ENCODE measurements at places on chromosomes 12 and 14.
A peak's percentile ranks its signal among the peaks of the same experiment; 100 is the strongest.

- no peak for DNase-seq
Observed at GRCh38 chr14:73935666-73936065, 14.2 kb downstream of the FAM161B start.

DNA sequence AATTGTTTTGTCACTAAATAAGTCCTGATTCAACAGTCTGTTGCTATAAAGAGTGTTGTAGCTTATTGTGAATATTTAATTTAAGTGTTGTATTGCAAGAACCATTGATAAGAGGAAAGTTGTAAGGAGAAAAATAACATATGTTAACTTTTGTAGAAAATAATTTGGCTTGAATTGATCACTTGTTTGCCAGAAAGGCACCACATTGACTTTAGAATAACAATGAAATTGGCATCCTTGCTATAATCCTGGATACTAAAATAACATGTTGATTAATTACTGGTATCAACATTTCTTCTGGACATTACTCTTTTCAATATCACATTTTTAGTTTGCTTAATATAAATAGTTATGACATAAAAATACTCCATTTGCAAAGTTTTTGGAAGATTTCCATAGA is 159.0 kb downstream of the MGAT4C start:
- no peak for DNase-seq

DNA sequence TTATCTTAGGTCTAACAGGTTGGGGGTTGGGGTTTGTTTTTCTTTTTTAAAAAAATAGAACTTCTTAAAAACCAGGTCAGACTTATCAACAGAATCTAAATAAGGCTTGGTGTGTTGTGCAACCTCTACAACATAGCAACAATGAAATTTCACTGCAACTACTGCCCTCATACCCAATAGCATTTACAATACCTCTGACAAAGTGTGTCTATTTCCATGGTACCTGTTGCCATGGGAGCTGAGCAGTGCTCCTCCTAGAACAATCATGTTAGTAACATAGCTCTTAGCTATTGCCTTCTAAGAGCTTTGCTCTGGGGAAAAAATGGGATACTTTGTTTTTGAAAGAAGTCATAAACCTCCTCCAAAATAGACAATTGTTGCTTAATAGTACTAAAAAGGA is 103.3 kb upstream of the CCDC175 start:
- no peak for DNase-seq

DNA sequence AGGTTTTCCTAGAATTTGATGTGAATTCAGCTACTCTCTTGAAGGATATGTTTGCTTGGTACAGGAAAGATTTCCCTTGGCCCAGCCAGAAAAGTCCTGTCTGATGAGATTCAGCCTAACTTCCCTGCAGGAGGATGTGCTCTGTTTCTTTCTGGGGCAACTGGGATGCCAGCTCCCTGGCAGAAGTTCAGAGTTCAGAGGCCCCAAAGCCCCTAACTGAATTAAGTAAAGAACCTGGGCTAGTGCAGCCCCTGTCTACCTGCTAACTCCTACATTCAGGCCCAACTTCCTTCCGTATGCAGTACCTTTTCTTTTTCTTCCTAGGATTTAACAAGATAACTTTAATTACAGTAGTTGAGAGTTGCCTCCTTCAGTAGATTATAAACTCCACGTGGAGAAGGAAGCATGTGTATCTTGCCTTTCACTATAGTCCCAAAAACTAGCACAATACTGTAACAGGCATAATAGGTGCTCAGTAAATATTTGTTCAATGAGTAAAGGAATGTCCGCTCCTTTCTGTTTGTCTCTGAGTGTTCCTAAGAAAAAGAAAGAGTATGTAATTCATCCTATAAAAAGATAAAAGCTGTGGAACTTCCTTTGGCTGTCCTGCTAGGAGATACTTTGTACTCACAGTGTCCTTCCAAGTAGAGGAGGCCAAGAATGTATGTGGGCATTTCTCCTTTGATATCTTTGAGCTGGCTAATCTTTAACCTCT is 141.0 kb downstream of the SLC8A3 start:
- DNase-seq: no peak

DNA sequence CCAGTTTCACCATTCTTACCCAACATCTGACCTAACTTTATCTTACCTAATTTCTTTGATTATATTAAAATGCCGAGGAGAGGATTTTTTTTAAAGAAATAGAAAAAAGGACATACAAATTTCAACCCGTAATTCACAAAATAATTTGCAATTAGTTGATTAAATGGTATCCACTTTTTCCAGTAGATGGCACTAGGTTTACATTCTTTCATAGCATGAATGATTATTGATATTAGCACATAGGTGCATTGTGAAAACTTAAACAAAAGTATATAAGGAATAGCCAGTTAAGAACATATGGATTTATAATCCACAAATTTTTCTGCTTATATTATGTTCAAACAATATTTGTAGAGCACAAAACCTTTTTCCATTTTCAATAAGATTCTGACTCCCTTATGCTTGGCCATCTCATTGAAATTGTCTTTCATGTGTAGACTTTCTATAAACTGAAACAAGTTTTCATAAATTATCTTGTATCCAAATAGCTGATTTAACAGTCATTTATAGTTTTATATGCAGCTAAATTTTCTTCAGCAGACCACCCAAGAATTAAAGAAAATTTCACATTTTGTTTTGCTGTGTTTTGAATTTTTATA is 35.3 kb downstream of the MSRB3 start:
- DNase-seq: no peak

DNA sequence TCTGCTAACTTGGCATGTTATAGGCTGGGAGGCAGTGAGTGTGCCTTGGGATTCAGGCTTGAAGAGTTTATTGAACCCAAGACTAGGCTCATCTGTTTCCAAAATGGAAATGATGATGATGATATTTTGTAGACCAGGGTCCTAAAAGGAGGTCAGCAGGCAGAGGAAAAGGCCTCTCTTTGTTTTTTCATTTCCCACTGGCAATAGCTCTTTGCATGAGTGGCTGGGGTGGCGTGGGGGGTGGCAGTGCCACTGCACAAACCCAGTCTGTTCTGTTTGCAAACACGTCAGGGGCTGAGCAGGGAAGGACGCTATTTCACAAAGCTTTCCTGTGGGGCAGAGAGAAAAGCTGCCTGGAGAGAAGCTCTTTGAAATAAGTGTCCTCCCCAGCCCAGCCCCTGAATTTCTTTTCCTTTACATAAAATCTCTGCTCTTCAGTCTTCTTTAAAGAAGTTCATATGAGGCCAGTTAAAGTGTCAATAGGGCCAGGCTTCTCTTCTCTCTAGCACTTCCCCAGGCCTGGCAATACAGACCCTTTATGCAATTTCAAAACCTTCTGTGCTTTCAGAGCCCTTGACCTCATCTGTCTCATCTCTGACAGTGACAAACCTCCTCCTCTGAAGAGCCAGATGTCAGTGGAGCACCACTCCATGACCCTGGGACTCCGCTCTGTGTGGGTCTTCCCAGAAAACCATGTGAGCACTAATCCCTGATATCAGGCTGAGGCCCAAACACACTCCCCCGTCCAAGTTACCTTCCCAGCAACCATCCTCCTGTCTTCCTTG is 72.8 kb downstream of the ZNF664 start:
- DNase-seq: no peak

GRCh38 chr12:57088354-57089270 is at the start of gene NAB2:
TSS of gene NAB2 (plus strand) at chr12:57089114. CDS start at chr12:57089272, 158 bp downstream.
- peak; percentile 78 for DNase-seq

All from KG1 (cell line).